ENCODE measurements at places on chromosomes 12 and 14. TPM values are rescaled to one million over a fixed set of nuclear protein-coding genes. Genes with fewer than 3 reads are reported as not detected.

DNA sequence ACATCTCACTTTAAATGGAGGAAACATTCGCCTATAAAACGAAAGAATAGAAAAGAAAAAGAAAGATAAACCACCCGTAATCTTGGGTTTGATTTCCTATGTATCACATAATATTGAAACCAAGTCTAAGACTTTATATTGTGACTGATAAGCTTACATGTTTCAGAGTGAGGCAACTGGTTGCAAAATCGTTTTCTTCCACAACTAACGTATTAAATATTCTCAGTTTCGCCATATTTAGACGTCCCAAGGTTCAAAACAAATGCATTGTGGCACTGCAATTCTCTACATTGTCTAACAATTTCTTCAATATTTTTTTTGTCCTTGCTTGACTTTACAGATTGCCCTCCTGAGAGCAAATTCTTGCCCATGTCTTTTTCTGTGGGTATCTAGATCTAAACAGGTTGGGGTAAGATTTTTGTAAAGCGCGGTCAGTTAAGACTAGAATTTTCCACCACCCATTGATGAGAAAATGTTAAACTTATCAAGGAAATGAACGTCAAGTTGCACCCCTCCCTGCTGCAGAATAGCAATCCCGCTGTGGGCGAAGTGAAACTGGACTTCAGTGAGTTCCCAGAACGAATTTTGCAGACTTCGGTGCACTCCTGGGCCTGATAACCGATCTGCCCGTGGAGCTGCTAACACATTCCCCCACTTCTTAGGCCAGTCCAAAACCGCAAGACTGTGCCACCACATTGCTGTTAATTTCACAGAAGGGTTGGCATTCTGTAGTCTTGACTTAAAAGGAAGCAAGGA, 2.7 kb downstream of the TBX3 start:
- DNase-seq, result no peak

Gene POTEM
- total RNA-seq, result not detected

GRCh38 chr14:88430976-88431375, 45.5 kb downstream of the SPATA7 start:
- no peak for DNase-seq

Gene MYF6
- total RNA-seq, result not detected

GRCh38 chr12:46364300-46364696, 8.3 kb downstream of the SLC38A2 start:
- DNase-seq, result no peak

DNA sequence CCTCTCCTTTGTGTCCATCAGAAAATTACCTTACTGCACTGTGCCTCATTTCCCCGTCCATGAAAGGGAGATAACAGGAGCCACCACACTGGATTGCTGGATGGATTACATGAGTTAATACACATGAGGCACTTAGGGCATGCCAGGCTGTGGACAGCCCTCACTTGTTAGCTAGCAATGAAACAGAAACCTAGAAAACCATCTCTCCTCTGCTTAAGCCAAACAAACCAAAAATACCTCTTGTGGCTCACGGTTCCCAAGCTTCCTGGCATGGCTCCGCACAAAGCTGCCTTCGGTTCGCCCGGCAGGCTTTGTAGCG, 660 bp upstream of the HCFC2 start:
- DNase-seq, result no peak

- no peak for DNase-seq
Observed at GRCh38 chr12:78392918-78393317, 471.7 kb upstream of the SYT1 start.

DNA sequence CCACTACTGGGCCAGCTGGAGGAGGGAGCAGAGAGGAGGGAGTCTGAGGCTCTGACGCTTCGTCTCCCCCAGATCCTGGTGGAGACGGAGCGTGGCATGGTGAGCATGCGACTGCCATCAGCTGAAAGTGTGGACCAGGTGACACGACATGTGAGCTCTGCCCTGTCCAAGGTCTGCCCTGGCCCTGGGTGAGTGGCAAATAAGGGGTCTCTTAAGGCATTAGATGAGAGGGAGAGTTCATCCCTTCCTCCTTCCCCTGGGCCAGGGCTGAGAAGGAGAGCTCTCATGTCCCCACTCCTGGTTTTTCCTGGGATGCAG, 2.5 kb downstream of the CARMIL3 start:
- DNase-seq, result no peak

GRCh38 chr12:52351196-52352059, 15.9 kb downstream of the KRT85 start:
- DNase-seq, result peak; percentile 38

DNA sequence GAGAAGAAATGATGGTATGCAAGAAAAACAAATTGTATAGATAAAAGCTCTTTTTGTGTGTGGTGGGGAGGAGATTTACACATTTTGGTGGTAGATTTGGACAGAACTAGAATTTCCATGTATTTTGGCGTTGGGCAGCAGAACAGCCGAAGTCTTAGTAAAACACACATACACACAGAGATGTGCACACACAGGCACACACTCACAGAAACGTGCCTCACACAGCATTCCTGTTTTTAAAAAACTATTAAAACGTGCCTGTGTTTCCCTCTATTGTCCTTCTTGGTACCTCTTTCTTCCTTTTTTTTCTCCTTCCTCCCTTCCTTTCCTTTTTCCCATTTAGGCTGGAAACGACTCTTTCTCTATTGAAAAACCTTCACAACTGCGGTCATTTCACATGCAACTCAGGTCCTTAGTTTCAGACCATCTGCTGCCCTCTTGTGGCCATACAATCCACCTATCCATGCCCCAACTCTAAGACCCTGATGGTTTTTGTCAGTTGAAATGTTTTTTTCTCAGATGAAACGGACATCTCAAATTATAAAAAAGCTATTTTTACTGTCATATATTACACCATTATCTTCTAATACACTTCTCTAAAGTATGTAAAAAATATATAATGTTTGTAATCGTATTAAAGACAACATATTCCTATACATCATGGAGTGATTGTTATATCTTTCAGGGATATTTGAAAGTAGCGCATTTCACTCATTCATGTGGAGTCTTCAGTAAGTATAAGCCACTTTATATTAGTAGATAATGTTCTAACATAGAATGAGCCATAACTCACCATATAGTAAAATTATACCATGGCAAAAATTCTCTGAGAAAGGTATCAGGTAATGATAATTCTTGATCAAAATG, 386.7 kb upstream of the NOVA1 start:
- DNase-seq, result peak; percentile 85

DNA sequence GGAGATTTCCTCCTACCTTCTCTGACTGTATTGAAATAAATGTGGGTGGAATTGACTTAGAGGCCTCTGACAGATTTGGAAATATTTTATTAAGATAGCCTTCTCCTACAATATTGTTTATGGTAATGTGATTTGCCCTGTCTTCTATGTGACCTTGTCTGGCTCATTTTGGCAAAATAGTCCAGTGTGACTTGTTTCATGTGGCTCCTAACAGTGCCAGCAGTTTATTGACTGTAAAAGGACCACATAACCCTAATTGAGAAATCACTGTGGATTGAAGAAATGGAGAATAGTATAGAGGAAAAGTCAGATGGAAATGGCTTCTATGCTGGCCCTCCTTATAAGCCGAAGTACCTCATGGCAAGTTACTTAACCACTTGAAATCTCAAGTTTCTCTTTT, 170.9 kb upstream of the PTPRQ start:
- no peak for DNase-seq

GRCh38 chr12:6946033-6946919, 2.5 kb downstream of the C12orf57 start:
- DNase-seq, result peak; percentile 97

Gene ANKRD52
- 14.2 TPM for total RNA-seq

DNA sequence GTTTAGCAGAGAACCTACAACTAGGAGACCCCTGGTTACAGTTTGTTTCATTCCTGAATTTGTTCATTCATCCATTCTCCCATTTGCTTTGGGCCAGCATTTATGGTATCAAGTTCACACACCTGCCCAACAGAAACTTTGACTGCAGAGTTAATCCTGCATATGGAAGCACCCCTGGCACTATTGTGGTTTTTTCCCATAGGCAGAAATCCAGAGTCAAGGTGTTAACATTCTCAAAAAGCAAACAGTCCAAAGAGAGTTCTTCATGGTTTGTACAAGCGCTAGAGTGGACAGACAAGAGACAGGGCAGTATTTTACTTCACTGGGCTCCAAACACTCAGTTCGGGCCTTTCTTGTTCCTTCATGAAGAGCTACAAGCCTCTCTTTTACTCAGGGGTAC, 51.9 kb downstream of the KCNK10 start:
- no peak for DNase-seq

- DNase-seq, result no peak
Observed at GRCh38 chr14:80419769-80420168, 208.5 kb upstream of the DIO2 start.

GRCh38 chr14:53124786-53125185, 28.3 kb downstream of the DDHD1 start:
- DNase-seq, result no peak

GRCh38 chr14:66540038-66540437, 32.1 kb downstream of the GPHN start:
- DNase-seq, result no peak

GRCh38 chr14:102544046-102544746, 34.6 kb upstream of the ANKRD9 start:
- no peak for DNase-seq

Gene SCNN1A
- 284 TPM for total RNA-seq

DNA sequence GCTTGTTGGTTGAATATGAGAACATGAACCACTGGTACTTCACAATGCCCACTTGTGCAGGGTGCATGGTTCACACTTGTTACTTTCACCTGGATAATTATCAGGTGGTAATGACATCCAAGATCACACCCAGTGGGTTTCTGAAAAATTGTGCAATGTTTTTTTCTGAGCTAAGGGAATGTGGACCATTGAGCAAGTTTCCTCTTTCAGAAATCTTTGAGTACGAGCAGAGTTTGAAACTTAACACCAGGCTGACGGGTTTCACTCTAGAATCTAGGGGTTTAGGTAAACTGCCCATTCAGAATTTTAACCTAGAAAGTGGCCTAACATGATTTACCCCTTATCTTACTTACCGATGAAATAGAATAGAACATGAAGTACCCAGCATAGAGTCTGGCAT, 389.6 kb downstream of the PAWR start:
- no peak for DNase-seq

DNA sequence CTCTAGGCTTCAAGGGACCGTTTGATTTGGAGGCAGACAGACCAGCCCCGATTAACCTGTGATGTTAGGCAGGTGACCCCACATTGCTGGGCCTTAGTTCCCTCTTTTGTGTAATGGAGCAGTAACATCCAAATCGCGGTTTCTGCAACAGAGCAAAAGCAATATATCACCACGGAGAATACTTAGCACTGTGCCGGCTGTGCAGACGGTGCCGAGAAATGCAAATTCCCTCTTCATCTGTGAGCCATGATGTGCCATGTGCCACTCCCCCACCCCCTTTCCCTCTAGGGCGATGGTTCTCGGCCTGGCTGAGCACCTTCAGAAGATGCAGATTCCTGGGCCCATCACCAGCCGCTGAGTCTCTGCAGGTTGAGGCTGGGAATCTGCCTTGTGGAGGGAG, 10.9 kb downstream of the BCL7A start:
- DNase-seq, result no peak

DNA sequence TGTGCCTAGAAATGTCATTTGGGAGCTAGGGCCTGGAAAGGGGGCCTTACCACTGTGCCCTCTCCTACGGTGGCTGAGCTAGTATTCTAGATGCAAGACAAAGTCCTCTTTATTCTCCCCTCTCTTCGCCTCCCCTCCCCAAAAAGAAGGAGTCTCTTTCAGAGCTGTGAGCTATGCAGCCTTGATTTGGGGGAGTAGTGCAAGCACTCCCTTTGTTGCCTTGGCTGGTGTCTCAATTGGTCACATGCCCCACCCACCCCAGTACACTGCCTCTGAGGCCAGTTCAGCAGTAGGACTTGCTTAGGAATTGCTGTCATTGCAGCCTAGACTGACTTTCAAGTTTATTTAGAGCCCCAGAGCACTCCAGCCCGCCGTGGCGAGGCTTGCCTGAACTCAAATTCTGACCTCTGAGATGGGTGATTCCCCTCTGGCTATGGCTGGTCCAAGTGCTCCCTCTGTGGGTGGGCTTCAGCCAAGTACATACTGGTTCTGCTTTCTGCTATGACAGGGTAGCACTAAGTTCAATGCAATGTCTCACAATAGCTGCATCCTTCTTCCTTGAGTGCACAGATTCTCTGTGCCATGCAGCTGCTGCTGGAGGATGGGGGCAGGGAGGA, 37.0 kb upstream of the FBXO33 start:
- no peak for DNase-seq

DNA sequence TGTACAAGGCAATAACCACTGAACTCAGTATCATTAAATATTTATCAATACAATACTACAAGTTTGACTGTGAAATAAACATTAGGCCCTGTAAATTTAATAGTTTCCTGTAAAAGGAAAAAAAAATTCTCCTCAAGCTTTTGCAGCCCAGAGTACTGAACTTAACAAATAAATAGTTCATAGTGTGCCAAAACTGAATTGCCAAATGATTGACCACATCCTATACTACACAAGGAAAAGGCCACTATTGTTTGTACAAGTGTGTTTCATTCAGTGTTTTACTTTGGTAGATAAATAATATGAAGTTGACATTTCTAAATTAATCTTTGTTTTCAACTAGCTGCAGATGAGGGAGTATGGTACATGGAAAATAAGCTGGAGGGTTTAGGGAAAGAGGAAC, 379.6 kb downstream of the FLRT2 start:
- DNase-seq, result no peak

GRCh38 chr14:53054457-53054856, 98.7 kb downstream of the DDHD1 start:
- no peak for DNase-seq

Gene KRT82
- total RNA-seq, result not detected

- no peak for DNase-seq
Observed at GRCh38 chr14:95345032-95345431, 25.3 kb upstream of the CLMN start.

GRCh38 chr12:2451025-2451424, 343.7 kb upstream of the FKBP4 start:
- no peak for DNase-seq

- no peak for DNase-seq
Observed at GRCh38 chr12:59370933-59371332, 224.9 kb upstream of the SLC16A7 start.

DNA sequence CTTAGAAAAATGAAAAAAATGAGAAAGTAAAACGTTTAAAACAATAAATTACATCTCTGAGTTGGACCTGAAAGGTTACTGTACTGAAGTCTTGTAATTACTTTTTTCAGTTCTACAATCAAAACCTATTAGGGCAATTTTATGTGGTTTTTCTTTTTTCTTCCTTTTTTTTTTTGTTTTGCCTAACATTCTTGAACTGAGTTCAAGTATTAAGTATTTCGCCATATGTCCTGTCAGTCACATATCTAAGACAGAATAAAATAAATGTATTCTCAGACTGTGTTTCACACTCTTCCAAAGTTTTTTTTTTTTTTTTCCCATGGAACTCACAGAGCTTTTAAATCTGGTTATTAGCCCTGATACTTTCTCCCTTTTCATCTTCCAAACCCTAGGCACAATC, 172.0 kb downstream of the BCAT1 start:
- no peak for DNase-seq

Gene FITM1
- not detected for total RNA-seq

Gene CLEC9A
- total RNA-seq, result not detected

Gene TPH2
- total RNA-seq, result not detected

GRCh38 chr14:58752289-58752688, 114.5 kb downstream of the DACT1 start:
- no peak for DNase-seq
